Muscle of back (tissue), 13 donors: ENCODE measurements at places on chromosomes 6 and 20.

DNA sequence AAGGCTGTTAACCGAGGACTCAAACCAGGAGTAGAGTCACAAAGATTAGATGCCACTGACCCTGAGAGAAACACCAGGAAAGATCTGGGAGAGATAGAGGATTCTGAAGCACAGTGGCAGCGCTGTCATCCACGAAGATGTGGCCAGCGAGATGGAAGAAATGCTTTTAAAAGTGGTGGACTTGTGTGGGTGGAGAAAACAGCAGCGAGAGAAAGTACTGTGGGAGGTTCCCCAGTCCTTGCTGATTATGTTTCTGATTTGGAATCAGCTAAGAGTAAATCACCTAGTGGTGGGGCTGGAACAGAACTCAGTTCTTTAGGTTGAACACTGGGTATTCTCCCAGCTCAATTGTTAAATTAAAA, 435 bp upstream of the ZNF322 start:
- no peak for DNase-seq

DNA sequence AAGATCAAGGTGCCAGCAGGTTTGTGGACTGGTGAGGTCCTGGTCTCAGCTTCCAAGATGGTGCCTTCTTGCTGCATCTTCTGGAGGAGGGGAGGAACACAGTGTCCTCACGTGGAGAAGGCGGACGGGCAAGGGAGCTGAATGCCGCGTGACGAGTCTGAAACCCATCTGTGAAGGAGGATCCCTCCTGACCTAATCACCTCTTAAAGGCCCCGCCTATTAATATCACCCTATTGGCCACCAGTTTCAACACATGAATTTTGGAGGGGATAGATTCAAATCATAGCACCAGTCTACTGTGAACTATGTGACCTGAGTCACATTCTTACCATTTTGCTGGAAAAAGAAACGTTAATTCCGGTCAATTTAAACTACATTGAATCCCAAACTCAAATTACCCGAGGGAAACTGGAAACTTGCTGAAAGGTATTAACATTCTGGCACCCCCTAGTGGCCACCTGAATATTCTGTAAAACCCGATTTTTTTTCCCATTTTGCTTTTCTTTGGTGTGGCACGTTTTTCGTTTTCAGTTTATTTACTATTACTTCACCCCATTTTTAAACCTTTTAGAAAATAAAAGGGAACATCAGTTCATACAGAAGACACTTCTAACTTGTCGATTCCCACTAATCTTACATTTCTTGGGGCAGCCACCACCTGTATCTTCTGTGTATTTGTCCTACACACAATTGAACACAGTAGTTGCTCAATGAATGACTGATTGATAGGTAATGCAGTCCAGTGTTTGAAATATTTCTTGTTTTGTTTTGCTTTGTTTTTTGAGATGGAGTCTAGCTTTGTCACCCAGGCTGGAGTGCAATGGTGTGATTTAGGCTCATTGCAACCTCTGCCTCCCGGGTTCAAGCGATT, 17.9 kb upstream of the CCDC170 start:
- DNase-seq: no peak

- DNase-seq: no peak
Measured at GRCh38 chr20:7841291-7841970, 98.8 kb downstream of the HAO1 start.

DNA sequence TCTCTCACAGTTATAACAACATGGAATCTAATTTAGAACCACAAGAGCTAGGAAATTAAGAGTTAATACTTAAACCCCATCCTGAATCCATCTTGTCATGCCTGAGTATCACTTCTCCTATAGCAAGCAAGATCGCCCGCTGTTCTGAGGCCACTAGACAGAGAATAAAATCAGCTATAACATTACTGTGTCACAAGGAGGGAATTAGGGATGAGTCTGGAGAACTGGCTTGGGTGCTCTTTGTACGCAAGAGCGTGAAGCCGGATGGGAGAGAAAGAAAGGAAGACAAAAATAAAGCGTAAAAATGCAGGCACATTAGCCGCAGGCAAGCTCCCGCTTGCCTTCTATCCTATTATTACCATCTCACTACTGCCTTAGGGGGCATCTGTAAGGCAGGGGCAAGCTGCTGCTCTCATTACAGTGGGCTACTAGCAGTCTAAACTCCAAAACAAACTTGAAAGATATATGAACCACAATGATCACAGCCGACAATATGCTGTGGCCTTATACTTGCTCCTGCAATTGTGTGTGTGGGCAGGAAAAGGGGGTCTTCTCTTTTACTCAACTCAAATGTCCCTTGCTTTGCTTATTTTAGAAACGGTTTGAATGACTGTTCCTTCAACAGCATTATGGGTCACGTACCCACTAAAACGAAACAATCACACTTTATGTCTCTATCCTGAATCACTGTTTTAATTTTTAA, 81.9 kb downstream of the GJA10 start:
- DNase-seq: no peak

GRCh38 chr20:34052414-34052813, 58.7 kb downstream of the RALY start:
- DNase-seq: peak; percentile 38

DNA sequence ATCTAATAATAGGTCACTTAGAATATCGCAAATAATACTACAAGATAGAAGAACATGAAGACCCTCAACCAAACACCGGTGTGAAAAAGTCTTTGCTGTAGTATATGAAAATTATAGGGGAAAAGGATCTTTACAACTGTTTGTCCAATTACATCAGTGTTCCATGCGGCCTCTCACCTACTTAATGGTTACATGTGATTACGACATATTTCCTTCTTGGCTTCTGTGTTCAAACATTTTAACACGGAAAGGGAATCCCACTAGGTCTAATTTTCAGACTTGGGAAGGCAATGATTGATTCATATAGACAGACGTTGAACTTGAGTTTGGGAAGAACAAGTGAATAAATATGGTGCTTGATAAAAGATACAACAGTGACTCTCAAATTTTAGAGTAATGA, 273.4 kb downstream of the KIF16B start:
- DNase-seq: no peak

DNA sequence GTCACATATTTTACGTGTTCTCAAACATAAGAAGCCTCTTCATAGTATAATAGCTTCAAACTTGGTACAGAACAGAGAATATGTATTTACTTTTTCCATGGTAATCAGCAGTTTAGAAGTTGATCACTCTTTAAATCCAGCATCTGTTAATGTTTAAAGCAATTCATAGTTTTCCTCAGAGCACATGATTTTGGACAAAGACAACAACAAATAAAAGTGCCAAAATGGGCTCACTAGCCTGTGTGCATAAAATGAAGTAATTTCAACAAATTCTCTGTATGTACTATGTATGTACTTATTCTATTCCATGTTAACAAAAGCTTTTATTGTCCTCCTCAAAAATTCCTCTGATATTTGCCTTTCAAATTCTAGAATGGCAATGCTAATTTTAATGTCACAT, 38.1 kb upstream of the UST start:
- DNase-seq: peak; percentile 86

- no peak for DNase-seq
Measured at GRCh38 chr6:133333852-133334251, 92.7 kb downstream of the EYA4 start.

- DNase-seq: no peak
Measured at GRCh38 chr6:57469072-57469471, 151.6 kb downstream of the PRIM2 start.

GRCh38 chr20:47934761-47935160, 149.5 kb upstream of the SULF2 start:
- DNase-seq: no peak

- no peak for DNase-seq
Measured at GRCh38 chr6:133040094-133040802, 200.9 kb upstream of the EYA4 start.

- DNase-seq: no peak
Measured at GRCh38 chr6:38266921-38267354, 372.8 kb downstream of the BTBD9 start.

DNA sequence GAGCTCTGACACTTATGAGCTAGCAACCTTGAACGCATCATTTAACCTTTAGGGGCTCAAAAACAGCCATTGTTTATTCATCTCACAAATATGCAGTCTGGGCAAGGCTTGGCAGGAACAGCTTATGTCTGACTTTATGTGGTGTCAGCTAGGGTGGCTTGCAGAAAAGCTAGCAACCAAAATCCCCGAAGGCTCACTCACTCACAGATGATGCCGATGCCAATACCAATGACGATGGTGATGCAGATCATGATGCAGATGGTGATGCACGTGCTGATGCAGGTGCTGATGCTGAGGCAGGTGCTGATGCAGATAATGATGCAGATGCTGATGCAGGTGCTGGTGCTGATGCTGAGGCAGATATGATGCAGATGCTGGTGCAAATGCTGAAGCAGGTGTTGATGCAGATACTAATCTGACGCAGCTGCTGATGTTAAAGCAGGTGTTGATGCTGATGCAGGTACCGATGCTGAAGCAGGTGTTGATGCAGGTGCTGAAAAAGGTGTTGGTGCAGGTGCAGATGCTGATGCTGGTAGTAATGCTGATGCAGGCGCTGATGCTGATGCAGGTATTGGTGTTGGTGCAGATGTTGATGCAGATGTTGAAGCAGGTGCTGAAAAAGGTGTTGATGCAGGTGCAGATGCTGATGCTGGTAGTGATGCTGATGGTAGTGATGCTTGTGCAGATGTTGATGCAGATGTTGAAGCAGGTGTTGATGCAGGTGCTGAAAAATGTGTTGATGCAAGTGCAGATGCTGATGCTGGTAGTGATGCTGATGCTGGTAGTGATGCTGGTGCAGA, 195.6 kb downstream of the NFATC2 start:
- DNase-seq: no peak

GRCh38 chr20:54514028-54514607, 38.7 kb downstream of the DOK5 start:
- peak; percentile 19 for DNase-seq

GRCh38 chr6:445571-446417, 54.2 kb downstream of the IRF4 start:
- DNase-seq: no peak

- DNase-seq: no peak
Measured at GRCh38 chr6:147559006-147559405, 50.5 kb downstream of the SAMD5 start.

DNA sequence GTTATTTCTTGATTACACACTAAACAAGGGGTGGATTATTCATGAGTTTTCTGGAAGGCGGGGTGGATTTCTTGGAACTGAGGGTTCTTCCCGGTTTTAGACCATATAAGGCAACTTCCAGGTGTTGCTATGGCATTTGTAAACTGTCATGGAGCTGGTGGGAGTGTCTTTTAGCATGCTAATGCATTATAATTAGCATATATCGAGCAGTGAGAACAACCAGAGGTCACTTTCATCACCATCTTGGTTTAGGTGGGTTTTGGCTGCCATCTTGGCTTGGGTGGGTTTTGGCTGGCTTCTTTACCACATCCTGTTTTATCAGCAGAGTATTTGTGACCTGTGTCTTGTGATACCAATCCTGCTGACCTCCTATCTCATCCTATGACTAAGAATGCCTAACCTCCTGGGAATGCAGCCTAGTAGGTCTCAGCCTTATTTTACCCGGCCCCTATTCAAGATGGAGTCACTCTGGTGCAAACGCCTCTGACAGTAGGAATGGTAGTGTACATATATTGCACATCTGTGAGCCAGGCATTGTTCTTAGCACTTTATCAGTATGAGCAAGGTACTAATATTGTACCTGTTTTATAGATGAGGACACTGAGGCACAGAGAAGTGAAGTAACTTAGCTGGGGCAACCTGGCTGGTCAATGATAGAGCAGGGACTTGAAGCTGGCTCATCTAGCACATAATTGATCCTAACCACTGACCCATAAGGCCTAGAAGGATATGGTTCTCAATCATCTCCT, 203.7 kb downstream of the NFATC2 start:
- DNase-seq: no peak

- DNase-seq: no peak
Measured at GRCh38 chr20:25676164-25676809, 20.4 kb downstream of the ZNF337 start.

DNA sequence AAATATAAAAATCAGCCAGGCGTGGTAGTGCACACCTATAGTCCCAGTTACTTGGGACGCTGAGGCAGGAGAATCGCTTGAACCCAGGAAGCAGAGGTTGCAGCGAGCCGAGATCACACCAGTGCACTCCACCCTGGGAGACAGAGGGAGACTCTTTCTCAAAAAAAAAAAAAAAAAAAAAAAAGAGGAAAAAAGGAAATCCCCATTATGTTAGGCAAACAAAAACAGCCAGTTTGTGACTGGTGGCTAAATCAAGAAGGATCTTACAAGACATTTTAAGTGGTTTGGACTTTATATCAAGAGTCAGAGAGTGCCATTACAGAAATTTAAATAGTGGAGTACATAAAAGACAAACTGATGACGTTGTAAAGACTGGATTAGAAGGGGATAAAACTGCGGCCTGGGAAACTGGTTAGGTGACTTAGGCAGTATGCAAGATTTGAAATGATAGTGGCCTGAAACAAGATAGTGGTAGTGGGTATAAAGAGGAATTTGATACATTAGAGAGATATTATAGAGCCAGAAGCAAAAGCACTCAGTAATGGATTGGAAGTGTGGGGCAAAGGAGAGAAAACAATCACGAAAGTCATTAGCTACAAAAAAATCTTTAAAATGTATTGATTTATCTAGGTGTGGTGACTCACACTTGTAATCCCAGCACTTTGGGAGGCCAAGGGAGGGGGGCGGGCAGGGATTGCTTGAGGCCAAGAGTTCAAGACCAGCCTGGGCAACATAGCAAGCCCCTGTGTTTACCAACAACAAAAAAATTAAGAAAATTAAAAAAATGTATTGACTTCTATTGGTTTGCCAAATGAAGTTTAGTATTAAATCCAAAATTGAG, 1.7 kb upstream of the MYO6 start:
- DNase-seq: no peak

DNA sequence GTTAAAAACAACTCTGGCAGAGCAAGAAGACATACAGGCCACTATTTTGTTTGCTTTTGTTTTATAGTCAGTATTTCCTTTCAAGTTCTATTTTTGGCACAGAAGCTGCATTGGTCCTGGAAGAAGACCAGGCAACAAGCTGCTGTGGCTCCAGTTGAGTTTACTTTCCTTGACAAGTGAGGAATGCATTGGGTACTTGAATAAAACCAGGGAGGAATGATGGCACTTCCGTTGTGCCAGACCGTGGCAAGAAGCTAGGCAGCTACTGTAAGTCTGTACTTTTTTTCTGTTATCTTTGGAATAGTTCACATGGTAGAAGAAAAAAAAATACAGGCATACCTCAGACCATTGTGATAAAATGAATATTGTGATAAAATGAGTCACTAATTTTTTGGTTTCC, 66.3 kb downstream of the NCOA3 start:
- peak; percentile 51 for DNase-seq

- DNase-seq: no peak
Measured at GRCh38 chr6:84415517-84415916, 188.1 kb upstream of the CEP162 start.

GRCh38 chr6:123913863-123914262, 110.2 kb downstream of the NKAIN2 start:
- DNase-seq: no peak

- no peak for DNase-seq
Measured at GRCh38 chr6:44788387-44788981, 401.0 kb downstream of the CDC5L start.
